ENCODE measurements at places on chromosomes 1 and 21.

DNA sequence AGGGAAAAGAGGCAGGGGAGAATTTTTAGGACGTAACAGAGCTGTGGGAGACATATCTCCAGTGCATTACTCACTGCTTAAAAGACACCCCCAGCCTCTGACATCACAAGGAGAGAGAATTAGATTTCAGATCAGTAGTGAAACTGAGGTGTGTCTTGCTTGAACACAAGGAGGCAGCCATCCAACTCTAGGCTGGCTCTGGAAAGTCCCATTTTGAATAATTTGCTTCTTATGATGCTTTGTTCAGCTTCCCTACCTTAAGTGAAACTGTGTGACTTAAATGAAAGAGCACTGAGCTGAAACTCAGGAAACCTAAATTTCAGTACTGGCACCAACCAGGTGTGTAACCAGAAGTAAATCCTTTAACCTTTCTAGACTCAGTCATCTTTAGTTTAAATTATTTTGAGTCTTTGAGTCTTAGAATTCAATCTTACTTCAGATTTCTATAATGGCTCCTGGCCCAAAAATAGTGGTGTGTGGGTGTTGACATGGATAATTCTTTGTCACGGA is 251.6 kb upstream of the SGIP1 start:
- DNase-seq: peak; percentile 38

DNA sequence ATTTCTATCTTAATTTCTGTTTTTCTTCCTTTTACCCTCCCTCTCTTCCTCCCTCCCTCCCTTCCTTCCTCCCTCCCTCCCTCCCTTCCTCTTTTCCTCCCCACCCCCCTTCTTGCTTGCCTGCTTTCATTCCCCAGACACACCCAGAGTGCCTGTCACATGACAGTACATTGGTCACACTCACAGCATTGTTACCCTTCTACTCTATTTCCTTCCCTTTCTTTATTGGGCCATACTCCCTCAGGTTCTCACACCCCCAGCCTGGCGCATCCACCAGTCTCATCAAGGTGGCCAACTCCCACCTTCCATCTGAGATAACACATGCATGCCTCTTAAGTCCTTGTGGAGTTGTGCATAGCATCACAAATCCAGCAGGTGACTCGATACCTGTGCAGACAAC is 10.9 kb downstream of the TMPRSS3 start:
- DNase-seq: no peak

- DNase-seq: no peak
Measured at GRCh38 chr1:18126616-18127015, 19.0 kb downstream of the IGSF21 start.

DNA sequence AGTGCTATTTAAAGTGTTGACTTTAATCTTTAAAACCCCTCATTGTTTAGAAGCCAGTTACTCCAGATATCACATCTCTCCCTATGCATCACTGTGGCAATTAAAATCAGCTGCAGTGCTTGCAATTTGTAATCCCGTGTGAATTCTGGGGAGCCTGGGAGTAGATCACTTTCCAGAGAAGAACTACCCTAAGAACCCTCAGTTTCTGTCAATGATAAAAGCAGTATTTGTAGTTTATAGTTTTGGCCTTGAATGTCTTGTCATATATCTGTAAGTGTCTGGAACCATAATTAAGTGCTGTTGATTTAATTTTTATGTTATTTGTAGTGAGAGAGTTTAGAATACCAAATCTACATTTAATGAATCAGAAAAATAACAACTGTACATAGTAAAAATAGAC is 5.5 kb upstream of the SPAG17 start:
- DNase-seq: no peak

GRCh38 chr21:45971616-45972352 is 9.8 kb upstream of the COL6A1 start:
- no peak for DNase-seq

- DNase-seq: no peak
Measured at GRCh38 chr1:208237241-208237640, 6.9 kb downstream of the PLXNA2 start.

- no peak for DNase-seq
Measured at GRCh38 chr1:209772126-209772525, 12.2 kb downstream of the C1orf74 start.

DNA sequence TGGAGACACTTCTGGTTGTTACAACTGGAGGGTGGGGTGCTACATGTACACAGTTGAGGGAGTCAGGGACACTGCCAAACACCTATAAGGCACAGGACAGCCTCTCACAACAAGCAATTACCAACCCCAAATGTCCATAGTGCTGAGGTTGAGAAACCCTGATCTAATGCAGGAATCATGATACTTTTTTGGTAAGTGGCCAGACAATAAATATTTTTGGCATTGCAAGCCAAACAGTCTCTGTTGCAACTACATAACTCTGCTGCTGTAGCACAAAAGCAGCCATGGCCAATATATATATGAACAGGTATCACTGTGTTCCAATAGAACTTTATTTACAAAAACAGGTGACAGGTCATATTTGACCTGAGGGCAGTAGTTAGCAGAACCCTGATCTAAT is 177.5 kb downstream of the ASTN1 start:
- no peak for DNase-seq

DNA sequence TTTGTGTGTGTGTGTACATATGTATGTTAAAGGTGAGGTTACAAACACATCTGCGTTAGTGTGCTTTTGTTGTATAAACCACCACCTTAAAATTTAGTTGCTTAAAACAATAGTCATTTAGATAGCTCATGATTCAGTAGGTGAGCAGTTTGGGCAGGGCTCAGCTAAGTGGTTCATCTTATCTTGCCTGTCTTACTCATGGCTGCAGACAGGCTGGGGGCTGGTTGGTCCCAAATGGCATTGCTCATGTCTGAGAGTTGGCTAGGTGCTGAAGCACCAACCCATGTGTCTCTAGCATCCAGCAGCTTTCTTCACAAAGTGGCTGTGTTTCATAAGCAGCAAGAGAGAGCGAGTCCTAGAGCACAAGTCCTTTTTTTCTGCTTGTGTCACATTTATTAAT is 91.4 kb downstream of the MACF1 start:
- no peak for DNase-seq

DNA sequence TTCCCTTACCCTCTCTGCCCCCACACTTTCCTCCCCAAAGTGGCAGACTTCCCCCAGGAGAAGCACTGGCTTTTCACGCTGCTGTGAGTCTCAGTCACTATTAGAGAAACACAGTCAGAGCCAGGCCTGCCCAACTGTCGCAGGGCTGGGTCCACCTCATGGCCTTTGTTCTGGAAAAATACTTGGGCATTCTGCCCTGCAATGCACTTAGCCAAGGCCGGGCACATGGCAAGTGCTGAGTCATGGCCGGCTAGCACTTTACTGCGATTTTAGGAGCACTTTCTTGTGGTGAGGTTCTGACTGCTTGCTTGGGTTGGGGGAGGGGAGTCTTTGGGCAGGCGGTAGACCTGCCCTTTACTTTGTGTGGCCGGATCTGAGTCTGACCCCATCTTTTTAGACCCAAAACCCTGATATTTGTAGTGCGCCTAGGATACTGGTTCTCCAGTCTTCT is 7.7 kb downstream of the EPHX1 start:
- no peak for DNase-seq

- no peak for DNase-seq
Measured at GRCh38 chr1:59155351-59155750, 141.5 kb upstream of the FGGY start.

- no peak for DNase-seq
Measured at GRCh38 chr21:26140164-26140579, 30.4 kb downstream of the APP start.

- no peak for DNase-seq
Measured at GRCh38 chr21:14080040-14080763, 130.6 kb downstream of the LIPI start.

DNA sequence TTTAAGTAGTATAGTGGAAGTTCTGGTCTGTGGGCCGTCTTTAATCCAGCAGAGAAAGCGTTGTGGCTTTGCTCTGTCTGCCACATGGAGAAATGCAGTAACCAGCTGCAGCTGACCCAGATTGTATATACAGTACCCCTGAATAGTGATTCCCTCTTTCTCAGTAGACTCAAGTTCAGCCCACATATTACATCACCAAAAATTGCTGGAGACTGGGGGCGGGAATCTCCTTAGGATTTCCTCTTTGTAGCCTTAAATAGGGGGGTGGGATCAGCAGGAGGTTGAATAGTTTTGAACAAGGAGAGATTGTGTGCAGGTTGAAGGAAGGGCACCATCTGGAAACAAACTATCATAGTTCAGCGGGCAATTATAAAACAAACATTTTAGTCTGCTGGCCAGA is at the start of gene ANGPTL1:
TSS of gene ANGPTL1 (minus strand) at position 134 of the 400 bp plus-strand sequence. CDS start 5,301 bp downstream, outside the sequence.
- DNase-seq: no peak

DNA sequence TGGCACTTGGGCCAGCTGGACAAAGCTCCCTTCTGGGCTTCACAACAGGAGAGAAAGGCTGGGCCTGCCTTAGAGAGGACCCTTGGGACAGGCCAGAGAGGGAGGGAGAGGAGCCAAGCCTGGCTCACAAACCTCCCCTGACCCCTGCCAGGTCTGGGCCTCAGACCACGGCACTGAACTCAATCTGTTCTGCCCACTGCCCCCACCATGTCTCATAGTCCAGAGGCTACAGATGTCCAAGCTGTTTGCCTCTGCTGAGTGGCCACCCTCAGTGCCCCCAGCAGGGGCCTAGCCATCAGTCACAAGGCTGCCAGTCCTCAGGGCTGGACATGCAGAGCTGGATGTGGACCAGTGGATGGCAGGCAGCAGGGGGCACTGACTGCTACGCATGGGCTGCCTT is 13.0 kb upstream of the DMBX1 start:
- DNase-seq: no peak

GRCh38 chr1:3558036-3558726 is 53.1 kb downstream of the MEGF6 start:
- DNase-seq: no peak

DNA sequence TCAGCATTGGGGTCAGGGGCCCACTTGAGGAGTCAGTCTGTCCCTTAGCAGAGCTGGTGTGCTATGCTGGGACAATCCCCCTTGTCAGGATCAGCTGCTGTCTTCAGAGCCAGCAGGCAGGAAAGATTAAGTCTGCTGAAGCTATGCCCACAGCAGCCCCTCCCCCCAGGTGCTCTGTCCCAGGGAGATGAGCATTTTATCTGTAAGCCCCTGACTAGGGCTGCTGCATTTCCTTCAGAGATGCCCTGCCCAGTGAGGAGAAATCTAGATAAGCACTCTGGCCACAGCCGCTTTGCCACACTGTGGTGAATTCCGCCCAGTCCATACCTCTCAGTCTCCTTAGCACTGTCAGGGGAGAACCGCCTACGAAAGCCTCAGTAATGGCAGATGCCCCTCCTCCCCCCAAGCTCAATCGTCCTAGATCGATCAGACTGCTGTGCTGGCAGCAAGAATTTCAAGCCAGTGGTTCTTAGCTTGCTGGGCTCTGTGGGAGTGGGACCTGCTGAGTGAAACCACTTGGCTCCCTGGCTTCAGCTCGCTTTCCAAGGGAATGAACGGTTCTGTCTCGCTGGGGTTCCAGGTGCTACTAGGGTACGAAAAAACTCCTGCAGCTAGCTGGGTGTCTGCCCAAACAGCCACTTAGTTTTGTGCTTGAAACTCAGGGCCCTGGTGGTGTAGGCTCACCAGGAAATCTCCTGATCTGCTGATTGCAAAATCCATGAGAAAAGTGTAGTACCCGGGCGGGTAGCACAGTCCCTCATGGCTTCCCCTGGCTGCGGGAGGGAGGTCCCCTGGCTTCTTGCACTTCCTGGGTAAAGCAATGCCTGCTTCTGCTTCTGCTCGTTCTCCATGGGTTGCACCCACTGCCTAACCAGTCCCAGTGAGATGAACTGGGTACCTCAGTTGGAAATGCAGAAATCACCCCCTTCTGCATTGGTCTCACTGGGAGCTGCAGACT is 25.1 kb upstream of the TP53BP2 start:
- no peak for DNase-seq

GRCh38 chr1:38047603-38048141 is 1.1 kb upstream of the POU3F1 start:
- no peak for DNase-seq

DNA sequence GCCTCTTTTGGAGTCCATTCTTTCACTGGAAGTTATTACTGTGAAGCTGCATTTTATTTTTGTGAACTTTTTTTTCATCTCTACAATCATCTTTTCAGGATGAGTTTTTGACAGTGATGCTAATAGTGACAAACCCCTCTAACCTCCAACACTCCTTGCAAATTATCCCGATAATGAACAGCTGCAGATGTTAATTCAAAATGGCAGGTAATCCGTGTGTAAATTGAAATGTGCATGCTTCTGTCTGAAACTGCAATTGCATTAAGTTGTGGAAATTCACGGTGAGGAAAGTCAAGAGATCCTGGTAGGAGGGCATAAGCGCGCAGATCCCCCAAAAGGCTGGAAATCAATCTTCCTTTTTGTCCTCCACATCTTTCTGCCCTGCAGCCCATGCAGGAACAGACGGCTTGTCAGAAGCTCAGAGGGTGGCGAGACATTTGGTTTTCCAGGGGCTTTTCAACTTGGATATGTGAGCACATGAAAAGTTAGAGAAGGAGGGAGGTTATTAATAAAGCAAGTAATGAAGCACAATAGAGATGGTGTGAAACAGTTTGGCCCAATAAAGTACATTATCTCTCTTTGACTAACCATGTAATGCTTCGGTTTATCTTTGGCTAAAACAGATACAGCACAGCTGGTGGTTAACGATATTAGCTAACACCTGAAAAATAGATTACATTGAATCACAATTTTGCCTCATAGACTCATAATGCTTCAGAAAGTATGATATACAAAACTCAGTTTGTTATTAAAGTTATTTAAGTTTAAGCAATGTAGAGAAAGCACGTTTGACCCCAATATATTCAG is 143.5 kb upstream of the COA6 start:
- no peak for DNase-seq

DNA sequence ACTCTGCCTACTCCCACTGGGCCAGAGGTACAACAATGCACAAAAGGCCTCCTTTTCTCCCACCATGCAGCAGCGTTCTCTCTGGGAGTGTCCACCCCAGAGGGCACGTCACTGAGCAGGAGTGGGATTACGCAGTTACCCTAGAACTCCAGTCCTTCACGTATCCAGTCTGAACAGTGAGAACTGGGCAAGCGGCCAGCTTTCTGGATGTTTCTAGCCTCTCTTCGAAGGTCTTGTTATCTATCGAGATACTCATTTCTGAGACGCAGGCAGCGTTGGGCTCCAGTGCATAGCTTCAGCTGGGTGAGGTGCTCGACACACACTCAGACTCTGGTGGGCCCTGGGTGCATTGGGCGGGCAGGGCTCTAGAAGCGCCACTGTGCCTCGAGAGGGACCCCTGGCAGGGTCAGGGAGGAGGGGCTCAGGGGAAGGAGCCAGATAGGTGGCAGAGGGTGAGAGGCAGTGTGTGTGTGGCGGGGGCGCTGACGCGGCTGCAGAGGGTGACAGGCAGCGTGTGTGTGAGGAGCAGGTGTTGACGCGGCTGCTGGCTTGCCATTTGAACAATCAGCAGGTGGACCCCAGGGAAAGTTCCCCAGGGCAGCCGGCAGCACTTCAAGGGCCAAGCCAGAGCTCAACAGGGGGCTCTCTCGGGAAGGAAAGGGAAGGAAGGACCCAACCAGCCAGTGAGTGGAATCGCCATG is 27.9 kb downstream of the PRDM15 start:
- DNase-seq: no peak

GRCh38 chr21:35179990-35180540 is 131.0 kb upstream of the RUNX1 start:
- DNase-seq: no peak
